Activated CD4-positive, alpha-beta T cell treated with anti-CD3 and anti-CD28 coated beads, Interleukin-2, amount 50 U/mL, for 1 hour (primary cell): ENCODE measurements at places on chromosomes 1 and 21.

GRCh38 chr21:41164981-41165655, 2.8 kb upstream of the BACE2 start:
- DNase-seq = no peak

- DNase-seq = no peak
Measured at GRCh38 chr1:58883037-58883887, 99.4 kb upstream of the JUN start.

GRCh38 chr1:54371038-54371941, 34.9 kb downstream of the SSBP3 start:
- DNase-seq = no peak

GRCh38 chr21:43903451-43904091, 38.5 kb downstream of the AGPAT3 start:
- DNase-seq = no peak

GRCh38 chr1:196558411-196558810, 49.8 kb downstream of the KCNT2 start:
- DNase-seq = no peak

- DNase-seq = no peak
Measured at GRCh38 chr1:161242313-161242712, 4.3 kb upstream of the NR1I3 start.

DNA sequence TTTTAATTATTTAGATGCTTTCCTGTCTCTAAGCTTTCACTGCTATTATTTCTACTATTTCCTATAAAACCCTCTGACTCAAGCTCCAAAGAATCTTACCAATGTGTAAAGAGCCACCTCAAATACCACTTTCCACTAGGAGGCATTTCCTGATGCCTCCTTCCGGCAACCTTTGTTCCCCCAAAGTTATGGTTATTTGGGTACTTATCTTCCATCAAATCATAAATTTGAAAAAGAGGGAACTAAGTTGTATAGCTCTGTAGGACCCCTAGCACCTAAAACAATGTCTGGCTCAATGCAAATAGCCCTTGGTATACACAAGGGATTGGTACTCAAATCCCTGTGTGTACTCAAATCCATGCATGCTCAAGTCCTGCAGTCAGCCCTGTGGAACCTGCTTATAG, 79.6 kb downstream of the NME7 start:
- no peak for DNase-seq

DNA sequence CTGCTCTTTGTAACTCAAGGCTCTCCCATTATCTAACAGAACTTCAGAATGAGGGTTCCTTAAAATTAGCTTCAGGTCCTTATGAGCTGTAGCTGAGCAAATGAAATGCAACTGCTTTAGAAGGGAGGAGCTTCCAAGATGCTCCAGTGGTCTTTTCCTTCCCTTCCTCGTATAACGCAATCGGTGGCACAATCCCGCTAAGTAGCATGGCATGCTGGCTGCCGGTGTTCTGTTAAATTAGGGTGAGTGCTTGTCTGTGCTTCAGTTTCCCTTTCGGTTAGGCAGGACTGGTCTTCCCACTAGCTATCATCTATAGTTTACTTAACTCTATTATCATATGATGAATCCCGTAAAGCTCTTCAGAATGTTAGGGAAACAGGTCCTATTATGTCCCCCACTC, 917 bp downstream of the KIAA0040 start:
- no peak for DNase-seq

DNA sequence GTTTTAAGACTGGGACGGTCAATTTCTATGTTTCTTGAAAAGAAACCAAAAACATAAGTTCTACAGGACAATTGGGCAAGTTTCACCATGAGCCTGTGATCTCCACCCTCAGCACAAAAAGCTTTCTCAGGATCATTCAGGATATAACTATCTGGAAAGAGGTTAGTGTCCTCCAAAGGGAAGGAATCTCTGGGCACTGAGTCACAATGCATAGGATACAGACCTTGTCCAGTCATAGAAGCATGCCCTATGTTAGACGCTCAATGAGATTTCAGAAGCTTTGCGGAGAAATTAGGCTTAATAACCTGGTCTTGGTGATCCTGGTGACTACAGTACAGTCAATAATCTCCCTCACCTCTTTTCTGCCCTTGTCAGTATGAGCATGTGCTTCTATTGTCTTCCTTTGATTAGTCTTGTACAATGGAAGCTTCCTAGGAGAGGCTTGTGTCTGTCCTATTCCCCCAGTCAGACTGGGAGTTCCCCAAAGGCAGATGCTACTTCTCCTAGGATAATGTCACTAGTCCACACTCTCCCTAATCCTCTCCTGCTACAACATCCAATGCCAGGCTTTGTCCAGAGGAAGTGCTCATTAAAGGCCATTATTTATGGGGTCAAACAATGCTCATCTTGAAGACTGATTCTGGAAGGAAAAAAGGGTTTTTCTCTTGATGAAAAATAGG, 97.4 kb downstream of the KCNH1 start:
- DNase-seq = no peak

DNA sequence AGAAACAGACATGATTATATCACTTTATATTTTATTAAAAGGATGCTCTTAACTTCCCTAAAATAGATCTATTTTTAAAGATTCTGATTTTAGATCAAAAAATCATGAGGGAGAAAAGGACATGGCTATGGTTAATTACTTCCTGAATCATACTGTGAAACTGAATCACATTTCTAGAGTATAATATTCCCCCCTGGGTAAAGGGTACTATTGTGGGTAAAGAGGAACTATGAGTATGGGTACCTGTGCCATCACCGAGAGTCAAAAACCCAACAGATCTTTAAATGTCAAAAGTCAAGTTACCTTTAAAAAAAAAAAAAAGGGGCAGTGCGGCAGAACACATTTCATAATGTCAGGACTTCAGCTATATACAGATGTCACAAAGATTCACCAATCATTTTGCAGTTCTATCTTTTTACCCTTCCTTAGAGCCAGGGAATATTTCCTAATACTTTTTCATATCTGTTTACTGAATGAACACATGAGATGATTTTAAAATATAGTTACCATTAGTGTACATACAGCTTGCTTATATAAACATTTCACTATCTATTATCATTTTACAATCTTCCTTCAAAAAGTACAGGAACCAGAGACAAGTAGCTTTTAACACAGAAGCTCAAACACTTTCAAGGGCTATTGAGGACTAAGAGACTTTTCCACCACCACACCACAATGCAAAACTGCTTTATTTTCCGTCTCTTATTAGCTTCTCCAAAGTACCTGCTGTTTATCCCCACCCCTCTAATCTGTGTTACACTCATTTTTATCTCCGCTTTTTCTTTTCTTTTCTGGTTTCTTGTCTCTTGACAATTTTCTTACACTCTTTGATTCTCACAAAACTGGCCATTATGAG, 45.0 kb downstream of the EVI5 start:
- DNase-seq = no peak

DNA sequence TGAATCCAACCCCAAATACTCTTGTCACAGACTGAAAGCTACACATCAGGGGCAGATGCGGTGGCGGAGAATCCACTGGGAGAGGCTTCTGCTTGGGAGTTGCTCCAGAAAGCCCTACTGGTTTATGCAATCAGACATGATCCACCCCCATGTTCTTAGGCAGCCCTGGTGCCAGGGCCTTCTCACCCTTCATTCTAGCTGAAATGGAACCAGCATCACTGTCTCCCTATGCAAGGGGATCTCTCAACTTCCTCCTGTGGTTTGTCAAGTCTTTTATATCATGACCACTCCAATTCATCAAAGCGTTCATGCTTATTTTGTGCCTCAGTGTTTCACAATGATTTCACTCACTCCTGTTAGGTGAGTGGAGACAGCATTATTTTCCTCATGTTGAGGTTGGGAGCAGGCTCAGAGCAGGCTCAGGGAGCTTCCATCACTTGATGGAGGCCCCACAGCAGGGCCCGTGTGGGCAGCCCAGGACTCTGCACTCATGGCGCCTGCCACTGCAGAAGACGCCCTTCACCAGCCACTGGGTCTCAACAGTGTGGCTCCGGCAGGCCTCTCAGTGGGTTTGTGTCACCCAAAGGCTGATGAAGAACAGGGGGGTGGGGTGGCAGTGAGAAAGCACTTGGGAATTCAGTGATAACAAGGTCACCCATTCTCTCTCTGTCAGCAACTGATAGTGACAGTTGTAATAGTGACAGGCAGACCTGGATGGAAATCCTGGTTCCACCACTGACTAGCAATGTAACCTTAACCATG, 67.1 kb downstream of the CD58 start:
- DNase-seq = peak; percentile 24

DNA sequence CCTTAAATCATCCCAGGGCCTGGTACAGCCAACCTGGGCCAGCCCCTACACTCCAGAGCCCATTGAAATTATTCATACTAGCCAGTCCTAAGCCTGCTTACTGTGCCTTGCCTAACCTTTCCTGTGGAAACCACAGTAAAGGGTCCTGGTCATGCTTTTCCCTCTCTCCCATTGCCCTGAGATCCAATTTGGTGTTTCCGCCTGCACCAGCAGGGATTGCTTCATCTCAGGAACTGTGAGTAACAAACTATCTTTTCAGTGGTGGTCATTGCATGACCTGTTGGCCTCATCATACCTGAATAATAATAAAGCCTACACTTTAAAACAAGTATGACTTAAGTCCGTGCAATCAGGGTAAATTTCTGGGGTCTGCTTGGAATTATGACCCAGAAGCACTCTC, 18.7 kb upstream of the GALNT2 start:
- no peak for DNase-seq

DNA sequence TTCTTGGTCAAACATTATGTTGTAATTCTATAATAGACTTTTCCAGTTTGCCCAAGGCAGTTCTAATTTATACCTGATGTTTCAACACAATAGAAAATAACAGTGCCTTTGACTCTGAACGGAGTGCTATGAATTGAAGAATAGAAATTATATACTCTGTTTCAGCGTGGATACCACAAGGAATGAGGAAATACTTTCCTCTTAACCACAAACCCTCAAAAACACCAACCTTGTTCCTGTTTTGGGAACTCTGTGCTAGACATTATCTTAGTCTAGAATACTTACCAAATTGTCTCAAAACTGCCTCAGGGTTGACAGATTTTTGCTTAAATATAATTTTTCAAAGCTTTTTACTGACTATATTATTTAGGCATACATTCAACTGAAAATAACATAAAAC, 1629.3 kb downstream of the MRPL39 start:
- no peak for DNase-seq
